ENCODE measurements at places on chromosomes 5 and 9.

GRCh38 chr9:31807574-31808256, 576.7 kb upstream of the ACO1 start:
- no peak for DNase-seq

DNA sequence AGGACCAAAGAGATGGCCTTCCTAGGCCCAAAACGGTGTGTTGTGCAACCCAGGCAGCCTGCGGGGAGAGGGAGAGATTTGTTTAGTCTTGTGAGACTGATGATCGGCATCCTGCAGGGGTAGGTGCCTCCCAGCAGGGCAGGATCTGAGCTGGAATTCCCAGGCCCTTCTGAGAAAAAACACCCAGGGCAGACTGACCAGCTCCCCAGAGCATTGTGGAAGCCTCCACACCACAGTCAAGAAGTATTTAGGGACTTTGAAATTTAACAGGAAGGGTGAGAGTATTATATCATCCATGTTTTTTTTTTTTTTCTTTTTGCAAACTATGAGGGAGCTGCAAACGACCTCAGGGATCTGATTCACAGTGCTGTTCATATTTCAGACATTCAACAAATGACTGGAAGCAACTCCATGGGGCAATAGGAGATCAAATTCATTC, 104.5 kb upstream of the LHFPL2 start:
- no peak for DNase-seq

- no peak for DNase-seq
These were observed 32.1 kb downstream of the HSPA4 start for GRCh38 chr5:133083901-133084300.

DNA sequence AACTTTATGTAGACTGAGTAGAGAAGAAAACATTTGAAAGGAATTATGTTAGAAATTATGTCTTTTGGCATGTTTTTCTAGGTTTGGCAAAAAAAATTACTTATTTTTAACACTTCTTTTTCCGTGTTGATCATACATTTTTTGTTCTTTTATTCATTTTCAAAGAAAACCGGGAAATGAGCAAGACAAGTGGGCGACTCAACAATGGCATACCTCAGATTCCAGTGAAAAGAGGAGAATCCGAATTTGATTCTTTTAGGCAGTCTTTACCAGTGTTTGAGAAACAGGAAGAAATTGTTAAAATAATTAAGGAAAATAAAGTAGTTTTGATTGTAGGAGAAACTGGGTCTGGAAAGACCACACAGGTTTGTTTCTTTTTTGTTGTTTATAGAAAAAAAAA, 12.9 kb downstream of the YTHDC2 start:
- DNase-seq: no peak

- no peak for DNase-seq
These were observed 306.9 kb upstream of the NREP start for GRCh38 chr5:112063856-112064255.

- DNase-seq: no peak
These were observed 363.6 kb upstream of the CYLC2 start for GRCh38 chr9:102631559-102631958.
